ENCODE measurements at places on chromosomes 11 and 22. TPM values are rescaled to one million over a fixed set of nuclear protein-coding genes. Genes with fewer than 3 reads are reported as not detected.

DNA sequence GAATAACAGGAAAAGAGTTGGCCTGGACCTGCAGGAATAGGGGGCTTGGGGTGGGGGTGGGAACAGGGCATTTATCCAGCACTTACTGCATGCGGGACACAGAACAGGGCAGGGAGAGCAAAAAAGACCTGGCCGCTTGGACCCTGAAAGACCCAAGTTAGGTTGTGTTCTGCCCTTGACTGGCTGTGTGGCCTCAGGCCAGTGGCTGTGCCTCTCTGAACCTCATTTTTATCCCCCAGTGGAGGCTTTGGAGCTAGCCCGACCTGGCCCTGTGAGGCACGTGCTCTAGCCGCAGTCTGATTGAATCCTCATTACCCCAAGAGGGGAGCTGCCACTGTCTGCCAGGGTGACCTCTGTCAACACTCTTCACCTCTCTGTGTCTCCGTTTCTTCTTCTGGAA is 68.7 kb downstream of the MN1 start:
- no peaks in the 10 kb centered on the region for H3K4me1 ChIP-seq
- no peaks in the 10 kb centered on the region for H3K27me3 ChIP-seq
- no peak for DNase-seq
- H3K4me3 ChIP-seq: no peak overlapping the region
- H3K36me3 ChIP-seq: no peaks in the 10 kb centered on the region
- H3K27ac ChIP-seq: no peak overlapping the region

IFT27 gene
- 33.1 TPM for total RNA-seq

NAALAD2 gene
- 2.0 TPM for total RNA-seq

GRCh38 chr11:127023991-127024390 is 23.4 kb upstream of the KIRREL3 start:
- H3K4me1 ChIP-seq: no peaks in the 10 kb centered on the region
- no peaks in the 10 kb centered on the region for H3K27me3 ChIP-seq
- H3K36me3 ChIP-seq: no peaks in the 10 kb centered on the region

DNA sequence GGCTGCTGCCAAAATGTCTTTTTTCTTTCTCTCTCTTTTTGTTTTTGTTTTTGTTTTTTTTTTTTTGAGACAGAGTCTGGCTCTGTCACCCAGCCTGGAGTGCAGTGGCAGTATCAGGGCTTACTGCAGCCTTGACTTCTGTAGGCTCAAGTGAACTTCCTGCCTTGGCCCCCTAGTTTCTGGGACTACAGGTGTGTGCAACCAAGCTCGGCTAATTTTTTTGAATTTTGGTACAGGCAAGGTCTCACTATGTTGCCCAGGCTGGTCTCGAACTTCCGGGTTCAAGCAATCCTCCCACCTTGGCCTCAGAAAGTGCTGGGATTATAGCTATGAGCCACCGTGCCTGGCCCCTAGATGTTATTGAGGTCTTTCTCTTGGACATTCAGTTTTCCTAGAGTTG is 2.2 kb upstream of the DDX10 start:
- no peak for DNase-seq
- no peaks in the 10 kb centered on the region for H3K36me3 ChIP-seq
- H3K4me1 ChIP-seq: peaks cover 2% of the 10 kb centered on the region
- no peak overlapping the region for H3K27ac ChIP-seq
- H3K4me3 ChIP-seq: no peak overlapping the region

GRCh38 chr11:9459667-9460321 is 1.0 kb upstream of the ZNF143 start:
- H3K27me3 ChIP-seq: no peaks in the 10 kb centered on the region
- peak overlapping the region; percentile 99 for H3K27ac ChIP-seq
- H3K4me3 ChIP-seq: peak overlapping the region; percentile 97
- H3K36me3 ChIP-seq: no peaks in the 10 kb centered on the region
- peaks cover 4% of the 10 kb centered on the region for H3K4me1 ChIP-seq
- no peak for DNase-seq

TMPRSS4 gene
- total RNA-seq: 234 TPM

- no peaks in the 10 kb centered on the region for H3K4me1 ChIP-seq
- no peaks in the 10 kb centered on the region for H3K27me3 ChIP-seq
- H3K4me3 ChIP-seq: no peak overlapping the region
- no peak for DNase-seq
- H3K27ac ChIP-seq: no peak overlapping the region
Measured at GRCh38 chr11:47389577-47390421, 11.5 kb upstream of the SPI1 start.

GRCh38 chr11:67648796-67649613 is 1.5 kb downstream of the ACY3 start:
- no peak overlapping the region for H3K4me3 ChIP-seq
- peak; percentile 42 for DNase-seq
- H3K4me1 ChIP-seq: peaks cover 6% of the 10 kb centered on the region
- no peaks in the 10 kb centered on the region for H3K36me3 ChIP-seq

DNA sequence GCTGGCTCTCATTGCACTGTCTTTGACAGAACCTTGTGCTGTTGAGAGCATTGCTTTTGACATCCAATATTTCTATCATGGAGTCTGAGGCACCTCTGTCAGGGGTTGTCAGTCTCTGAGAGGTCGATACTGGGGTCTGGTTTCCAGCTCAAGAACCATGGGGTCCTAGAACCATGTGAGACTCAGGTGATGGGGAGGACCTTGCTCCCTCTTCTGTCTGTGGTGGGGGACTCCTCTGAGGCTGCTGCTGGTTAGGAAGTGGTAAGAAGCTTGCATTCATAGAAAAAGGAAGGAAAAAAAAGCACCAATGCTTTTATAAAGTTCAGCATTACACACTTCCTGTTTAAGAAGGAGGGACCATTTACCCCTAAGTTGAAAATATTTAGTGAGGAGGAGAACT is 91.8 kb upstream of the CD44 start:
- H3K36me3 ChIP-seq: no peaks in the 10 kb centered on the region
- H3K4me3 ChIP-seq: no peak overlapping the region
- H3K27me3 ChIP-seq: no peaks in the 10 kb centered on the region
- no peak overlapping the region for H3K27ac ChIP-seq
- DNase-seq: no peak

SVIP gene
- 42.1 TPM for total RNA-seq

GRCh38 chr11:130829920-130830511 is 86.3 kb downstream of the SNX19 start:
- no peak overlapping the region for H3K4me3 ChIP-seq
- no peak for DNase-seq
- H3K36me3 ChIP-seq: no peaks in the 10 kb centered on the region
- no peak overlapping the region for H3K27ac ChIP-seq
- no peaks in the 10 kb centered on the region for H3K27me3 ChIP-seq

WNT7B gene
- total RNA-seq: 1.6 TPM

DNA sequence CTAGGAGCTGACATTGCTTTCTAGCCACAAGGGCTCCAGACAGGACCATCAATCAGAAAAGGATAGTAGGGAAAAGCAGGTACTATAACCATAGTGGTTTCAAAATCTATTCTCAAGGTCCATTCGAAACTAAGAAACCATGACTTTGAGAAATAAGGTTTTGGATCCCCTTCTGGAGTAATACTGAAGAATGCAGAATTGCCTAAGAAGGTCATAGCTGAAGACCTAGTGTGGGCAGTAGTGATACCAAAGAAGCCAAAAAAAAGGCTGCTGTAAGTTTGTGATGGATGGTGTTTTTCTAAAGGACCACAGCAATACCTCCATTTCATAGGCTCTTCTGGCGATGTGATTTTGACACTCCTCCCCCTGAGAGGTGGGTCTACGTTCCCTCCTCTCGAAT is 163.1 kb downstream of the MAML2 start:
- no peak overlapping the region for H3K4me3 ChIP-seq
- H3K36me3 ChIP-seq: no peaks in the 10 kb centered on the region
- no peaks in the 10 kb centered on the region for H3K4me1 ChIP-seq
- DNase-seq: no peak

DNA sequence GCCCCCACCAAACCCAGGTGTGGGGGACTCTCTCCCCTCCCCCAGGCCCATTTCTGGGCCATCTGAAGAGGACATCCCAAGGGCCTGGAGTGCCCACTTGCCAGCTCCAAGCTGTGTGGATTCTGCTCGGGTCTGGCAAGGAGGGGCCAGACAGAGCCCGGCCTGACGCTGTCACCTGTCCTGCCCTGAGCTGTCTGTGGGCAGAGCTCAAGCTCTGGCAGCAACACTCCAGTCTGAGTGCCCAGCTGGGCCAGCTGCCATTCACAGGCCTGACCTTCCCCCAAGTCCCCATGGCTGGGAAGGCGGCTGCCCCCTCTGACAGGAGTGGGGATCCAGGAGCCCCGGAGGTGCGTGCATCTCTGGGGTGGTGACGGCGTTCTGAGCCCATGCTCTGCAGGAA is 6.2 kb upstream of the PIM3 start:
- DNase-seq: no peak
- H3K36me3 ChIP-seq: no peaks in the 10 kb centered on the region
- H3K4me1 ChIP-seq: peaks cover 50% of the 10 kb centered on the region
- no peaks in the 10 kb centered on the region for H3K27me3 ChIP-seq
- H3K4me3 ChIP-seq: no peak overlapping the region

TMEM25 gene
- 30.7 TPM for total RNA-seq

CNTF gene
- 1.2 TPM for total RNA-seq

PDE3B gene
- 7.4 TPM for total RNA-seq

ENTHD1 gene
- total RNA-seq: not detected

FBXO7 gene
- 91.0 TPM for total RNA-seq

DNA sequence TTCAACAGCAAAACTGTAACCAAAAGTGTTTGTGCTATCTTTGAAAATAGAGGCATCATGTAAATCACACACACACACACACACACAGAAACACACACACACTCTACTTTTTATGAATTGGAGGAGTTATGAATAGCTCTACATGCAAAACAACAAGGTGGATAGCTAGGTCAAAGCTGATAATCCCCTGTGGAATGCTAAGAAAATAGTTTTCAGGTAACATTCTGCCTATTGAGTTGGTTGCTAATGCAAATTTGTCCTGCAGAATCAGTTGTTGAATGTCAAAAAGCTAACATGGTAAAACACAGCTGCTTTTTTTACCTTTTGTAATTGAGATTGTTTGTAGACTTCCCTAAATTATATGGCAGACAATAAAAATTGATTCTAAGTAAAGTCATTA is 1658.4 kb upstream of the RAG2 start:
- no peak overlapping the region for H3K27ac ChIP-seq
- H3K27me3 ChIP-seq: no peaks in the 10 kb centered on the region
- H3K4me1 ChIP-seq: no peaks in the 10 kb centered on the region
- no peak for DNase-seq
- H3K36me3 ChIP-seq: no peaks in the 10 kb centered on the region

ESAM gene
- total RNA-seq: 63.0 TPM

- no peak overlapping the region for H3K4me3 ChIP-seq
- H3K27me3 ChIP-seq: no peaks in the 10 kb centered on the region
Measured at GRCh38 chr11:34055218-34056000, 3.9 kb downstream of the CAPRIN1 start.

GRCh38 chr22:22011964-22012363 is 29.4 kb upstream of the TOP3B start:
- no peaks in the 10 kb centered on the region for H3K36me3 ChIP-seq
- H3K4me3 ChIP-seq: no peak overlapping the region
- no peaks in the 10 kb centered on the region for H3K4me1 ChIP-seq
- no peak for DNase-seq
- H3K27me3 ChIP-seq: no peaks in the 10 kb centered on the region

OSM gene
- total RNA-seq: 1.2 TPM

CAPN5 gene
- total RNA-seq: 36.0 TPM

DNA sequence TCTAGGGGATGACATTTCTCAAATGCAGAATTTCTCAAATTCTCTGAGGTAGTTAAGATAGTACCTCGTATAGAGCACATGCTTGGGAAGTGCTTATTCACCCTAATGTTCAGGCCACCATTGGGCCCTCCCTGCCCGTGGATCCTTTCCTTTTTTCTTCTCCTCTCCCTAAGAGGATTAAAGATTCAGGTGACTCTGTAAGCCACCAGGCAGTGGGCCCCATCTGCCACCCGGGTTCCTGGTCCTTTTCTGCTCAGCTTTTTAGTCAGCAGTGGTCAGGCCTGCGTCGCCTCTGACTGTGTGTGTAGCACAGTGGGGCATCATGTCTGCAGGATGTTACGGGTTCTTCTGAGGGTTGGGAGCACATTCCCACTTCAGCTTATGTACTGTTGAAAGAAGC is 7.2 kb downstream of the CEP164 start:
- no peak overlapping the region for H3K4me3 ChIP-seq
- H3K27me3 ChIP-seq: no peaks in the 10 kb centered on the region
- no peak for DNase-seq
- no peaks in the 10 kb centered on the region for H3K36me3 ChIP-seq
- no peaks in the 10 kb centered on the region for H3K4me1 ChIP-seq
- no peak overlapping the region for H3K27ac ChIP-seq

GRCh38 chr22:36303874-36304273 is 50.9 kb downstream of the APOL1 start:
- H3K27ac ChIP-seq: no peak overlapping the region
- H3K36me3 ChIP-seq: peaks cover 94% of the 10 kb centered on the region
- no peaks in the 10 kb centered on the region for H3K4me1 ChIP-seq
- H3K27me3 ChIP-seq: no peaks in the 10 kb centered on the region
- DNase-seq: no peak

DNA sequence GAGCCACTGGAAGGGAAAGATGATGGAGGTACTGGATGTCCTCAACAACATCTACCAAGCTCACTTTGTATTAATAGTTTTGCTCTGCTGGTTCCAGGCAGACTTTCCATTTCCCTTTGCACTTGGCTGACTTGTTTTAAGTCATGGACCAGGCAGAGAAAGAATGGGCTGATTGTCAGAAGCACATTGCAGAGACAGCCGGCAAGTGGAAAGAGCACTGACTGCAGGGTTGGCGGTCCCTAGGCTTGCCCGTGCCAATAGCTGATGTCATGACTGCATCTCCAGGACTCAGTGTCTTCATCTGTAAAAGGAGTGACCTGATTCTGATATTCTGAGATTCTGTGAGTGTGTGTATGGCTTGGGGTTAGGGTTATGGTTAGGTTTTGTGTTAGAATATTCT is 20.9 kb upstream of the NNMT start:
- DNase-seq: no peak
- no peaks in the 10 kb centered on the region for H3K4me1 ChIP-seq
- H3K27me3 ChIP-seq: no peaks in the 10 kb centered on the region

DNA sequence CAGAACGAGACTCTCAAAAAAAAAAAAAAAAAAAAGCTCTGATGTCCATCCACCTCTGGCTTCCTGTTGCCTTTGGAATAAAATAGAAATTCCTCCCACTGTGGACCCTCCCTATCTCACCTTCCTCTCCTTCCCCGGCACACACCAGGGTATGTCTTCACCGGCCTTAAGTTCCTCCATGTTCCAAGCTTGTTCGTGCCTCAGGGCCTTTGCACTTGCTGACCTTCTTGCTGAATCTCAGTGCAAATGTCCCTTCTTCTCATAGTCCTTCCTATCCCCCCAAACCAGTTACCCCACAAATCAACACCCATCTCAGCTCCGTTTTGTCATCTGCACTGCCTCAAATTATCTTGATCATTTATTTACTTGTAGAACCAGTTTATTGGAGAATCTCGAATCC is 20.6 kb downstream of the IFT27 start:
- H3K4me1 ChIP-seq: no peaks in the 10 kb centered on the region
- DNase-seq: no peak
- H3K27me3 ChIP-seq: no peaks in the 10 kb centered on the region
- no peaks in the 10 kb centered on the region for H3K36me3 ChIP-seq

DNA sequence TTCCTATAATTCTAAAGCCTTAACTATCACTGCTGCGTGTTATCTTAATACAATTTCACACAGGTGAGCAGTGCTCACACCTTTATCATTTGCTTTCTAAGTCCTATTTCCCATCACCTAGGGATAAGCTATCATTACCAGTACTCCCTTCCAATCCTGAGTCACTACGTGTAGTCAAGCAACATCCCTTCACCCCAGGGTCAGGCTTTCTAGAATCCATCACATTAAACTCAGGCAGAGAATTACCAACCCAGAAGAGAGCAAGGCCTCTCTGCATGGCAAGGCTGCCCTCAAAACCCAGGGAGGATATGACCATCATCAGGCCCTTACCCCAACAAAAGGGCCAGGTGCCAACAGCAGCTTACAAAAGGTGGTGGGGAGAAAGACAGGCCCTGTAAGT is 9.8 kb downstream of the PACSIN2 start:
- no peaks in the 10 kb centered on the region for H3K36me3 ChIP-seq
- H3K27ac ChIP-seq: no peak overlapping the region
- no peaks in the 10 kb centered on the region for H3K27me3 ChIP-seq
- DNase-seq: peak; percentile 28
- H3K4me3 ChIP-seq: no peak overlapping the region

Data from kidney (tissue), 22 donors.